ENCODE measurements at places on chromosomes 6 and 20.

DNA sequence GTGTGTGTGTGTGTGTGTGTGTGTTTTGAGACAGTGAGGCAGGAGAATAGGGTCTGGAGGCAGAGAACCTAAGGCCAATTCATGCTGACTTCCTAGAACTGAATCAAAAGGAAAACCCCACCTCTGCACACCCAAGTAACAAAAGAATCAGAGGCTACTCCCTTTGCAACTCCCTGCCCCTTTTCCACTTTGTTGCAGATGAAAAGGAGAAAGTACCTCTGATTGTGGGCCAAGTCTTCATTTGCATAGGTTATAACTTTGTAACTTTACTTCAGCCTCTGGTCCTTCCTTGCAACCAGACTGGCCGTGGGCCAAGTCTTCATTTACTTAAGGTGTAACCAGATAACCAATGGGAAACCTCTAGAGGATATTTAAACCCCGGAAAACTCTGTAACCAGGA, 168.8 kb downstream of the EYA2 start:
- no peak for DNase-seq

DNA sequence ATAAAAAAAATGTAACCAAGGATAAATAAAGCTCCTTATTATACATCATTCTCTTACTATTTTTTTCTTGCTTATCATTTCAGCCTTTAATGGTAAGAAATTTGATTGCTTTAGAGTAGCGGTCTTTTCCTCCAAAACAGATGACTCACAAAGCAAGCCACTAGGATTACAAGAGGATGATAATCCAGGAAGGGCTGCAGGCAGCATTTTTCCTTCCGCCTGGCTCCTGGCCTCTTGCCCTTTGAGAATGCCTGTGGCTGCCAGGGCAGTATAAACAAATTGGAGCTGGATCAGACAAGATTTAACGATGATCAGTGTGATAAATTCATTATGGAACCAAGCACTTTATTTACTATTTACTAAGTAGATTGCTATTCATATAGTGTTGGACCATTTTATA, 9.7 kb upstream of the FBXL4 start:
- DNase-seq: no peak

- DNase-seq: peak; percentile 79
Measured at GRCh38 chr20:37990571-37991151, 42.6 kb downstream of the TTI1 start.

DNA sequence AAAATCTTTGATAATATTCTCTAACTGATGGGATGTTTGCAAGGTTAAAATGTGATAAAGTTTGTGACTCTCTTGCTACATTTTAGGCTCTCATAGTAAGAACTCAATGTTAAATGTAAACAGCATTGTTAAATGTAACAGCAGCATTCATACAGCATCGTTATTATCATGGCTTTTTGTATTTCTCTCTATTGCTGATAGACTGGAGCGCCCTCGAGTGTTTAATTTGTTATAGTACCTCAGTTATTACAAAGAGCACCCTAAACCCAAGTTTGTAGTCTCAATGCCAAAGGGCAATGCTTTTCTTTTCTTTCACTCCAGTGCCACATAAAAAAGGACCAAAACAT, 14.9 kb upstream of the TTPAL start:
- DNase-seq: no peak

DNA sequence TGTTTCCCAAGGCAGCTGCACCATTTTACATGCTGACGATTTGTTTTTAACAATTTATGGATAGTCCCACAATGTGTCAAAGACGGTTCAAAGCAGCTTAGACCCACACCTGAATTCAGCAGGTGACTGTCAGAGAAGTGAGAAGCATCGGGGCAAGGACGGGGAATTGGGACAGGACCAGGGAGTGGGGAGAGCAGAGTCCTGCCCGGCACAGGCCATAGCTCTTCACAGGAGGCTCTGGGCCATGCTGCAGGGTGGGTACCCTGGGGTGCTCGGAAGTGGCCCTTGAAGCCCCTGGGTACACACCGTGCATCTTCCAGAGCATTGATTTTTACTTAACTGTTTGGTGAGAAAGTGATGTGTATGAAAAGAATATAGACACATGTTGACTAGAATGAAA, 33.2 kb upstream of the PHACTR3 start:
- no peak for DNase-seq

GRCh38 chr6:18342223-18342622, 44.9 kb upstream of the RNF144B start:
- no peak for DNase-seq

GRCh38 chr20:1800180-1800579, 95.0 kb upstream of the SIRPA start:
- no peak for DNase-seq

GRCh38 chr6:31246051-31246521, 25.8 kb downstream of the HLA-C start:
- no peak for DNase-seq

DNA sequence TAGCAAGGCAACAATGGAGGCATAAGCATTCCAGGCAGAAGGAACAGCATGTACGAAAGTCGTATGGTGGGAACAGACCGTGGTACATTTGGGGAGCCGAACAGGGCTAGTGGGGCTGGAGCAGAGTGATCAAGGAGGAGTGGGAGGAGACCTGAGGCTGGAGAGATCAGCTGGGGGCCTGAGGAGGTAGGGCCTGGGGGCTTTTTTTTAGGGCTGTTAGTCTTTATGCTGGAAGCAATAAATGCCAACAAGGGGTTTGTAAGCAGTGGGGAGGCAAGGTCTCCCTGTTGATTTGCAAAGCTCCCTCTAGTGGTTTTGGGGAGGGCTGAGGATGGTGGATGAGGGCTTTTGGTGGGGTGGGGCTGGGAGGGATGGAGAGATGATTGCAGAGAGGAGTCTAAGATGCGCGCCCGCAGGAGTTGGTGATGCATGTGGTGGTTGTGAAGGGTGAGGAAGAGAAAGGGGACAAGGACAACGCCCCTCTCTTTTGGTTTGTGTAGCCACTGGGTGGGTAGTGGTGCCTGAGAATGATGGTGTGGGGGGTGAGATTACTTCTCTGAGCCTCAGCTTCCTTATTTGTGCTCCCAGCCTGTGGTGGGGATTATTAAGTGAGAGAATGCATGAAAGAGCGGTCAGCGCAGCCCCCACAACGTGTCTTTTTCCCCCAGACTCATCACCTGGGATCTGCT, 74.1 kb upstream of the TOX2 start:
- peak; percentile 57 for DNase-seq

GRCh38 chr6:139605350-139605749, 230.9 kb upstream of the CITED2 start:
- DNase-seq: no peak

- DNase-seq: no peak
Measured at GRCh38 chr20:50317609-50318008, 127.0 kb downstream of the CEBPB start.

DNA sequence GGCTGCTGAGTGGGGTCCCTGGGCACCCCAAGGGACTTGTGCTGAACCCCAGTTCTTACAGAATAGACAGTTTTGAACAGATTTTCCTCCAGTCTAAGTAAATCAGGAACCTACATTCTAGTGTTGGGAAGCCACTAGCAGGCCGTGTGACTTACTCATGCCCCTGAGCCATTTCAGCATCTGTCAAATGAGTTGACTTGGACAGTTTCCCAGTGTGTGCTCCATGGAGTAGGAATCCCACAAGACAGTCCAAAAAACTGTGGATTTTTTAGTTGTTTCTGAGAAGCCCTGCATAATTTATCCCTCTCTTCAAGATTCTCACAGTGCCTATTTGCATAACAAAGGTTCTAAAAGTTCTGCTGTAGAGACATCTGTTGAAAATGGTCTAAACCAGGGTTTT, 2.1 kb downstream of the GABRR2 start:
- DNase-seq: no peak

DNA sequence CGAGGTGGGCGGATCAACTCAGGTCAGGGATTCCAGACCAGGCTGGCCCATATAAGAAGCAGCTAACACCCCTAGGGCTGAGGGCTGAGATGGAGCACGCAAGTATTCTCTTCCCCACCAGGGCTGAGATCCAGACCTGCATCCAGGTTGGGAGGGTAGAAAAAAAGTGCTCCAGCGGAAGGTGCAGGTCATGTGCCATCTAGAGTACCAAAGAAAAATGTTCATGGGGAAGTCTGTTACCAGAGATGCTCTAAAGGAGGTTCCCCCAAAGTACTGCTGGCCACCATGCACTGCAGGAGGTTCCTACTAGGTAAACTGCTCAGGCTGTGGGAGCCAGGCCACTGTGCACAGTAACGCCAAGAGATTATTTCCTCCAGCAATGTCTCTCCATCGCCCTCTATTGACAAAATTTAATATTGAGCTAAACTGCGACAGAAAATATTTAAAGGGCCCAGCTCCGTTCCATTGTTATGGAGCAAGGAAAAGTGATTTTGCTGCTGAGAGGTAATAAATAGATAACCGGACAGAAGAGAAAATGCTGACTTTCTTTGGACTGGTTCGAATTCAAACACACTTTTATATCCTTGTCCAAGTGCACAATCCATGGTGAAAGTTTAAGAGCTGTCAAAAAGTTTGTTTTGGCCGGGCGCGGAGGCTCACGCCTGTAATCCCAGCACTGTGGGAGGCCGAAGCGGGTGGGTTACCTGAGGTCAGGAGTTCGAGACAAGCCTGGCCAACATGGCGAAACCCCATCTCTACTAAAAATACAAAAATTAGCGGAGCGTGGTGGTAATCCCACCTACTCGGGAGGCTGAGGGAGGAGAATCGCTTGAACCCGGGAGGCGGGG, 159.9 kb downstream of the OR2B2 start:
- DNase-seq: peak; percentile 68

DNA sequence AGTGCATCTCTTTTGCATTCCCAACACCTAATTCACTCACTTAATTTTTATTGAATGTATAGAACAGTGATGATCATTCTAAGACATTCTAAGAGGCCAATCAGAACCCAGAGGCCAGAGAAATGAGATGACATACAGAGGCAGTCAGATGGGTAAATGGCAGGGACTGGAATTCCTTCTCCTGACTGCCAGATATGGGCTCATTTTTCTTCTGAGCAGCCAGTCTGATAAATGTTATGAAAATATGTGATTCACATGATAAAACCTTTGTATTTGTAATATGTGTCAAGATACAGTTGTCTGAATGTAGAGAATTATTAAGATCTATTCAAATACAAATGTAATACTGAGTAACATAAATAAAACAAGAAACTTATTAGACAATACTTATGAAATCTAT, 277.8 kb downstream of the EPM2A start:
- DNase-seq: no peak

GRCh38 chr6:44661221-44662008, 273.9 kb downstream of the CDC5L start:
- DNase-seq: no peak

GRCh38 chr20:20851385-20851784, 138.9 kb upstream of the RALGAPA2 start:
- no peak for DNase-seq

GRCh38 chr6:134535831-134536230, 217.9 kb upstream of the SGK1 start:
- no peak for DNase-seq

Data from activated T-cell treated with anti-CD3 and anti-CD28 coated beads, Interleukin-2, amount 50 U/mL, for 48 hours (primary cell).